Occipital lobe (tissue), 3 donors: ENCODE measurements at places on chromosomes 13 and 19. TPM values are rescaled to one million over a fixed set of nuclear protein-coding genes. Genes with fewer than 3 reads are reported as not detected.
A peak's percentile ranks its signal among the peaks of the same experiment; 100 is the strongest.

GRCh38 chr13:41401366-41401765, 56.0 kb upstream of the RGCC start:
- no peak for DNase-seq

- DNase-seq = no peak
These were observed 60.4 kb downstream of the WDFY2 start for GRCh38 chr13:51644654-51645053.

Gene ABCC4
- 9.0 TPM for total RNA-seq

Gene HTR2A
- total RNA-seq = 9.2 TPM

- no peak for DNase-seq
These were observed 11.6 kb upstream of the FPR3 start for GRCh38 chr19:51783372-51783771.

DNA sequence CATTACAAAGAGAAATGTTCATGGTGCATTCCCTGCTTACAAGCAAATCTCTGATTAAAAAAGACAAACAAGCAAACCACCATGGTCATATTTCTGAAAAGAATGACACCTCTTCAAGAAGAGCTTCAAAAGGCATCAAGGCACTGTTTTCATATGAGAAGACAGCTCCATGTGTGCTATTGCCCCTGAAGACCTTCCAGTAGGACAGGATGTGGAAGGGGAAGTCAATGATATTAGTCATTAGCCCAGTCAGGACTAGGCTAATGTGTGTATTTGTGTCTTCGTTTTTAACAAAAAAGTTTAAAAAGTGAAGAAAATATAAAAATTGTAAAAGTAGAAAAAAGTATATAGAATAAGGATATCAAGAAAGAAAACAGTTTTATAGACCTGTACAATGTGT, 534.7 kb upstream of the ARGLU1 start:
- DNase-seq = no peak

GRCh38 chr19:16582486-16583261, 10.5 kb upstream of the SLC35E1 start:
- no peak for DNase-seq

Gene RHPN2
- 3.0 TPM for total RNA-seq

Gene LRG1
- total RNA-seq = not detected

Gene MIR17HG
- 67.1 TPM for total RNA-seq

DNA sequence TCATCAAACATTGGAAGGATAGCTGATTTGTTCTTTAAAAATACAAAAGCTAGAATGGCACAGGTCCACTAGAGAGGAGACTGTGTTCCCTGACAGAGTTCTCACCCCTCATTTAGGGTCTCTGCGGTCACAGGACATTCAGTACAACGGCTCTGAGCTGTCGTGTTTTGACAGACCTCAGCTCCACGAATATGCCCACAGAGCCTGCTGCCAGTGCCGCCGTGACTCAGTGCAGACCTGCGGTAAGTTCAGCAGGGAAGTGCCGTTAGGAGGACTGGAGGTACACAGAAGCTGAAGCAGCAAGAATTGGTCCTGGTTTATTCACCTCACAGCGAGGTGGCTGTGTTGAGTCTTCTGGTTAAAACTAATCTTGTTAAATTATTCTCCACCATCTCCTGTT, 90.0 kb downstream of the TNFRSF19 start:
- DNase-seq = no peak

GRCh38 chr13:20394506-20394905, 131.2 kb downstream of the CRYL1 start:
- DNase-seq = no peak

Gene ZNF536
- 28.1 TPM for total RNA-seq

DNA sequence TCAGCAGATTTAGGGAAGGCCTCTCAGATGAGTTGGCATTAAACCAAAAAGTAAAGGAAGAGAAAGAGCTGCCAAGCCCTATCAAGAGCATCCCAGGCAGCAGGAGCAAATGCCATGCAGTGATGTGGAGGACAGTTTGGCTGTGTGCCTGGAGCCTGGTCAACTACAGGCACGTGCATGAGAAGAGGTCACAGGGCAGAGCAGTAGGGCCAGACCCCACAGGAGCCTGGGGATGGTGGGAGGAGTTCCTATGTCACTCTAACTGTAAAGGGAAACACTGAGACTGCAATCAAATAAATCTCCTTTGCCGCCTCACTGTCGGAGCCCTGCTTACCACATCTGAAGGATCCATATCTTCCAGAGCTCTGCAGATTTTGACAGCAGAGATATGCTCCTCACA, 240.5 kb downstream of the ENOX1 start:
- no peak for DNase-seq

GRCh38 chr13:114064450-114065140, 67.8 kb downstream of the RASA3 start:
- DNase-seq = peak; percentile 73

DNA sequence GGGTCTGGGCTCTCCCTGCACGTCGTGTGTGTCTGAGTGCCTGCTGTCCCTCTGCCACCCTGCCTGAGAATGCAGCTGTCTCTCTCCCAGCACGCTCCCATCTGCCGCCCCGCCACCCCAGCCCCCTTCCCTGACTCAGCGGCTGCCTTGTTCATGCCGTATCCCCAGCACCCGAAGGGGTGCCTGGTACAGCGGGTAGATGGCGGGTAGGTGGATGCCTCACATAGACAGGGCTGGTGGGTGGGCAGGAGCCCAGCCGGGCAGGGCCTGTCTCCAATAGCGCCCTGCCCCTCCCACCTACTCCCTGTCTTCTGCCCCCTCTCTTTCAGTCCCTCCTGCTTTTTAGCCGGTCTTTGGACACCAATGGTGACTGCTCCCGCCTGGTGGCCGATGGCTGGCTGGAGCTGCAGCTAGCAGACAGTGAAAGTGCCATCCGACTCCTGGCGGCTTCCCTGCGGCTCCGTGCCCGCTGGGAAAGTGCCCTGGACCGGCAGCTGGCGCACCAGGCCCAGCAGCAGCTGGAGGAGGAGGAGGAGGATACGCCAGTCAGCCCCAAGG, 30.3 kb downstream of the DHX34 start:
- DNase-seq = peak; percentile 79

GRCh38 chr19:28313633-28314032, 899.3 kb downstream of the UQCRFS1 start:
- DNase-seq = no peak

Gene SMIM17
- 20.3 TPM for total RNA-seq

DNA sequence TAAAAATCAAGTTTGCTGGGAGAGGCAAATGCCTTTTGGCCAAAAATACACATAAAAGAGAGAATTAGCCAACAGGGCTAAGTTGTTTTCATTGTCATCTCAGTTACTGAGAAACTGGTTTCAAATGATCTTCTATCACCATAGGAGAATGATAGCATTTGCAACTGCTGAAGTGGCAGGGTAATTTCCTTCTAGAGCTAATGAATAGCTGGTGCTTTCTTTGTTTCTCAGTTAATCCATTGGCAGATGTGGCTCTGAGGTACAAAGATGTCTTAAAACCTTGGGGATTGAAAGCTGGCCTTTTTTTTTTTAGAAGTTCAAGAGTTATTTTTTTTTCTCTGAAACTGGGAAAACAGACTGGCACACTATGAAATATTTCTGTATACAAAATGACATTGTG, 332.7 kb upstream of the KLF12 start:
- no peak for DNase-seq

GRCh38 chr13:61725806-61726205, 310.2 kb upstream of the PCDH20 start:
- DNase-seq = no peak

GRCh38 chr13:54633456-54633855, 1604.8 kb downstream of the OLFM4 start:
- DNase-seq = no peak

DNA sequence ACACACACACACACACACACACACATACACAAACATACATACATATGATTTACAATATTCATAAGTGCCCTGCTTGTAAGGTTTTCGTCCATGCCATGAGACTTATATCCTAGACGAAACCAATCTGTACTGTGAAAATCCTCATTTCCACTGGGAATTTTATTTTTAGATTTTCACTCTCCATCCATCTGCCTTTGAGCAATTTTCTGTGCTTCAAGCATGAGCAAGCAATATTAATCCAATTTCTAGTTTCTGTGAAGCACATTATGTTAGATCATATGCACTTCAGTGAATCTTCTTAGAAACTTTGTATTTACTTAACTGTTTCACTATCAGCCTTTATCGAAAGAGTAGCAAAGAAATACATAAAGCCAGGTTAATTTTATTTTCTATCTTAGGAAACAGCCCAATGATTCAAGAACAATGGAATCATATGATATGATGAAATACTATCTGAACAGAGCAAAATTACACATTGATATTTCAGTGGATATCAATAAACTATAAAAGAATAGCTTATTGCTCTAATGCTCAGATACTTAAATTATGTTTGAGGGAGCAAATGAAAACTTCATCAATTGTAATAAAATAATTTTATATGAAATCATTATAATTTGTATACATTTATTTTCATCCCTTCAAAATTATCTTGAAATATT, 1100.7 kb upstream of the MIR17HG start:
- no peak for DNase-seq

GRCh38 chr19:29201855-29202254, 11.1 kb downstream of the UQCRFS1 start:
- DNase-seq = no peak

Gene SPIB
- not detected for total RNA-seq

Gene TEX26
- 2.3 TPM for total RNA-seq

DNA sequence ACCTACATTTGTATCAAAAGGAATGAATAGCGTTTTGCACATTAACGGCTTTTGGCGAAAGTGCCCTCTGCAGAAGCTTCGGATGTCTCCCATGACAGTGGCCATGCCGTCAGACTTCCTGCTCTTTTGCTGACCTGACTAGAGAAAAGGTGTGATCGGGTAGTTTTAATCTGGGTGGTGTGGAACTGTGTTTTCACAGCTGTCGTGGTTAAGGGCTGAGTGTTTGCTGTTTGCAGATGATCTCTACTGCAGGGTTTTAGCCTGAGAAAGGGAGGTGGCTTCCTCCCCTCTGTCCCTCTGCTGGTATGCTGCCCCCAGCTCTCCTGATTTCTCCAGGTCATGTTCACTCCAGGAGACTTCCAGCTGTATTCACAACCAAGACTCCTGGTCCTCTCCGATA, 22.4 kb downstream of the ZNF71 start:
- no peak for DNase-seq

DNA sequence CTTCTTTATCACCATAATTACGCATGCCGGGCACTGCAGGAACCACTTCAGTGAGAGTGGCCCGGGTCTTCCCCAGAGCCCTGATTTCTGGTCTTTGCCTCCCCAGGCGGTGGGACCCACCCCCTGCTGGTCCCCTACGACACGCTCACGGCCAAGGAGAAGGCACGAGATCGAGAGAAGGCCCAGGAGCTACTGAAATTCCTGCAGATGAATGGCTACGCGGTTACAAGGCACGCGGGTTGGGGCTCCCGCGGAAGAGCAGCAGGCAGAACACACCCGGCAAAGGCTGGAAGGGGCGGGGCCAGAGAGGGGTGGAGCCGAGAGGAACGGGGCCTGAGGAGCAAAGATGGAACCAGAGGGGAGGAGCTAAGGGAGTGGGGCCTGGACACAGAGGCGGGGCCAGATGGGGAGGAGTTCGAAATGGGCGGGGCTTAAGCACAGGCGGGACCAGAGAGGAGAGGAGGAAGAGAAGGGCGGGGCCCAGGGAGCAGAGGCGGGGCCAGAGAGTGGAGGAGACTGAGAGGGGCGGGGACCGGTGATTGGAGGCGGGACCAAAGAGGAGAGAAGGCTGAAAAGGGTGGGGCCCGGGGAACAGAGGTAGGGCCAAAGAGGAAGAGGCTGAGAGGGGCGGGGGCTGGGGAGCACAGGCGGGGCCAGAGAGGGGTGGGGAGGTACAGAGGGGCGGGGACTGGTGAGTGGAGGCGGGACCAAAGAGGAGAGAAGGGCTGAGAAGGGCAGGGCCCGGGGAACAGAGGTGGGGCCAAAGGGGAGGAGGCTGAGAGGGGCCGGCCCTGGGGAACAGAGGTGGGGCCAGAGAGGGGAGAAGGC, 73.4 kb downstream of the RYR1 start:
- peak; percentile 12 for DNase-seq

DNA sequence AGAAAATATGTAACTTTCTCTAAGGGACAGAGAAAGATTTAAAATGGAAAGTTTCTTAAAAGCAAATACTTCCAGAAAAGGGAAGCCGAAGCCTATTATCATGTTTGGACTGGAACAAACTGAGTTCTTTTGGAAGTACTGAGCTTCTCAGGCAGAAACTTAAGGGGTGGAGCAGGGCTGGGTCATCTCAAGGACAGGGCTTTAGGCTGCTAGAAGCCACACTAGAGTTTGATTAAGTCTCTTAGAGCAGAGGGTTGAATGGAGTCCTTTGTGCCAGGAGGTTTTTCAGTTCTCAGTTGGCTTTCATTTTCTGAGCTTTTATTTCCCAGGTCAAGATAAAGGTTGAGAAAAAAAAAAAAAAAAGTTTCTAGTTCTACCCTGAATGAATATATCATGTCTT, 432.7 kb downstream of the SLITRK5 start:
- DNase-seq = no peak

Gene NAPSA
- total RNA-seq = 0.16 TPM

Gene RNF225
- total RNA-seq = not detected

Gene VSTM1
- not detected for total RNA-seq

- DNase-seq = no peak
These were observed 16.9 kb downstream of the ANKRD27 start for GRCh38 chr19:32658075-32658474.

GRCh38 chr13:39379667-39380655, 223.0 kb downstream of the LHFPL6 start:
- no peak for DNase-seq

DNA sequence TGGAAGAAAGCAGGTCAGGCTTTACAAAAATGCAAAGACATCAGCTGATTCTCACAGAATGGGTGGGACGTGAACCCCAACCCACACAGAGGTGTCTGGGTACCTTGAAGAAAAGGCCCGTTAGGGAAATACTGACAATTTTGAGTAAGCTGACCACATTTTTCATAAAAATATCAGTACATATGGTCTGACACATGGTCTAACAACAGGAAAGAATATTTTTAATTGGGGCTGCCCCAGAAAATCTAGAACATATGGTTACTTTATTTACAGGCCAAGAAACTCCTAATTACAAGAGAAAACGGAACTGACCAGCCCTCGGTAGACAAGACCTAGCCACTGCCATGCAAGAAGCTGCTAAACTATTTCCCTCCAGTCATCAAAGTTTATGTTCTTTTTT, 48.7 kb upstream of the ITM2B start:
- DNase-seq = no peak
